Non-pigmented ciliary epithelial cell (primary cell): ENCODE measurements at places on chromosomes 4 and X.

- no peak for DNase-seq
These were observed 129.4 kb downstream of the MAGEE2 start for GRCh38 chrX:75655627-75656026.

DNA sequence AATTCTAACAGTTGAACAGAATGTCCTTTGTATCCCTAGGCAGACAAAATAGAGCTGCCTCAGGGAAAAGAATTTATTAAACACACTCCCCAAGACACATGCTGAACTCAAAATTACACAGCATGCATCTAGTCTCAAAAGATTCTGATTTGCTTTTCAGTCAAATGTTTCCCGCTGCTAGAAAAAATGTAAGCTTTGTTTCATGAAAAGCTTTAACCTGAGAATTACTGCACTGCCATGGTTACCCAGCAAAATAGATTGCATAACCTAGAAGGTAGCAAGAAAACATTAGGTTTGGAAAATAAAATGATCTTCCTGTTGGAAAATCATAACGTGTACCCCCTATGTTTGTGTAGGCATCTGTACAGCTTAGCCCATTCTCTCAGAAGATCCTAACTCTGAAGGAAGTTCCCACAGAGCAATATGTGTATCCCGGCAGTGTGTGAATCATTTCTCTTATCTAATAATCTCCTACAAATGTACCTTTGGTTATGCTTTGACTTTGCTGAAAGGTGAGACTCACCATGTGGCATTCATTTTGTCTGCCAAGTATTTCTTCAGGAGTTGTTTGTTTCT, 646.9 kb downstream of the STPG2 start:
- DNase-seq: no peak

- DNase-seq: peak; percentile 30
These were observed 13.0 kb upstream of the HELT start for GRCh38 chr4:185005219-185005819.

DNA sequence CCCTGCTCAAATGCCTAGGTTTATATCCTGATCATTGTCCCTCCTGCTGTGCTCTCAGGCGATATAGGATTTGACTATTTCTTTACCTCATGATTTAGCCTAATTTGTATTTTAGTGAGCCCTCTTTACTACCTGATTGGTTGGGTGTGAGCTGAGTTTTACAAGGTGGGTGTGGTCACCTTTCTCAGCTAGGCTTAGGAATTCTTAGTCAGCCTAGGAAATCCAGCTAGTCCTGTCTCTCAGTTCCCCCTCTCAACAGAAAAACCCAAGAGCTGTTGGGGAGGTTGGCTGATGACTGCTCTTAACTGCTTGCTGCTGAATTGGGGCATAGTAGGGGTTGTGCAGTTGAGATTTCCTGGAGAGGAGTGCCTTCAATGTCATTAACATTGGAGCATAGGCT, 100.5 kb upstream of the AADAT start:
- no peak for DNase-seq

DNA sequence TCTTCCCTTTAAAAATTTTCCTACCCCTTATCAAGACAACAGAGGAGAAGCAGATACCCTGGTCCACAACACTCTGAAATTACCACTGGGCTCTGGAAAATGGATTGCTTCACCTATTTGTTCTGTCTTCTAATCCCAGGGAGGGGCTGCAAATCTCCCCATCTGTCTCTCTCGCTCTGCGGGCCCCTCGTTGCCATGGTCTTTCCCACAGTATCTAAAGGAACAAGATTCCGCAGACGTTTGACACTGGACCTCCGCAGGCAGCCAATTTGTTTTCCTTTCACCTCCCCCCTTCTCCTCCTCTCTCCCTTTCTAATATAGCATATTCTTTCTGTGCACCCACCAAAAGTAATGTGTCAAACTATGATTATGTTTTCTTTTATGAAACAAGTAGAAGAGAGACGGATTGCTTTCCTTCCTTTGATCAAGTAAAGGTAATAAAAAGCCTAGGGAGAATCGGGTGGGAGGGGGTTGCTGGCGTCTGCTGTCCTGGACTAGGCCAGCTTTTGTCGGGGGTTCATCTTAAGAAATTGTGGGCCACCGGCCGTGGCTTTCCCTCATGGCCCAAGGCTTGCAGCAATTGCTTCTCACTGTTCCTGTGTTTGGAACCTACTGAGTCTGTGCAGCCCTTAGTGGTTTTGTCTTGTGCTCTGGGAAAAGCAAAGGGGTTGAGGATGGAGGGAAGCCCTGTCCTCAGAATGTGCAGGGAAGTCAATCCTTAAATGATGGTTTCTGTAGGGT, 81.0 kb downstream of the MGST2 start:
- DNase-seq: no peak
